ENCODE measurements at places on chromosomes 1 and 21.

DNA sequence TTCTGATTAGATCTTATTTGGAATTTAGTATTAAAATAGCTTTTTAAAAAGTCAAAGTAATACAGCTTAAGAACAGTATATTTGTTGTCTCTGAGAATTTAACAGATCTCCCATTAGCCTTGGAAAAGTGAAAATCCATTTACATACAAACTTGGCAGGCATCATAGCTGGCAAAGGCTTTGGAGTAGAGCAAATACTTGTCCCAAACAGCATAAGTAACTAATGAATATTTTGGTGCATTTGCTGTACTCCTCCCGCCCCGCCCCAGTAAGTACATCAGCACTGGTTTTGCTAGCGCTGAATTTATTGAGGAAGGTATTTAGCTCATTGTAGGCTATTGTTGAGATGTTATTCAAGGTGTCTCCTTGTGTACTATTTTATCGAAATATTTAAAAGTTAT is 417.7 kb upstream of the KAZN start:
- DNase-seq, result no peak

GRCh38 chr21:34128674-34129038 is 55.3 kb downstream of the MRPS6 start:
- DNase-seq, result no peak

GRCh38 chr1:3676581-3677470 is 24.5 kb downstream of the TP73 start:
- no peak for DNase-seq

DNA sequence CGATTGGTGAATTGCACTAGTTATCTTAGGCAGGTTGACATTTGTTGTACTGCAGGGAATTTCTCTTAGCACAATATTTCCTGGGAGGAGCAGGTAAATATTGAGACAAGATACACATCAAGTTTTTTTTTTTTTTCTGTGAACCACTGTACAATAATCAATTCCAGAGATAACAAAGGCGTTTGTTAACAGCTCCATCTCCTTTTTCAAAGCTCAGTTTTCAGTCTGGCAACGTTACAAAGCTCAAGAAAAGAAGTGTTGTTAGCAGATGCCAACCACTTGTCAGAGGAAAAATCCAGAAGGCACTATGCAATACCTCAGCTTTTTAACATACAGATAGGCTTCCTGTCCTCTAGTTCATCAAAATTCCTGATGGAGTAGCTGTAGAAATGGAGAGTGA is 40.9 kb upstream of the DAB1 start:
- DNase-seq, result no peak

DNA sequence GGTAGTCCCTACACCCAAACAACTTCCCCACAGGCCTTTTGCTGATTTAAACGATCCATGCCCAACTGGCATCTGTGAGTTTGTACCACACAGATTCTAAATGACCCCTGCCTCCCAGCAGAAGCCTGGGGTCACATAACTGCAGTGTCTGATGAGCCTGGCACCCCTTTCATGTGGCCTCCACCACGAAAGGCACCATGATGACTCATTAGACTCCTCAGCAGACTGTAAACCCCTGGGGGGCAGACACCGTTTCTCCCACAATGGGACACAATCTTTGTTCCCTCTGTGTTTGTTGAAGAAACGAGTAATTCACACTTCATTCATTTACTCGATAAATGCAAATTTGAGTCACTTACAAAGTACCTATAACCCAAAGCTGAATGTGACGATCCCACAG is 81.6 kb downstream of the CCDC185 start:
- DNase-seq, result no peak

- no peak for DNase-seq
These were observed 31.2 kb downstream of the FMN2 start for GRCh38 chr1:240122639-240123613.

GRCh38 chr1:9376886-9377333 is 84.2 kb downstream of the SPSB1 start:
- no peak for DNase-seq

Data from keratinocyte (primary cell).